ENCODE measurements at places on chromosomes 1 and 21.

DNA sequence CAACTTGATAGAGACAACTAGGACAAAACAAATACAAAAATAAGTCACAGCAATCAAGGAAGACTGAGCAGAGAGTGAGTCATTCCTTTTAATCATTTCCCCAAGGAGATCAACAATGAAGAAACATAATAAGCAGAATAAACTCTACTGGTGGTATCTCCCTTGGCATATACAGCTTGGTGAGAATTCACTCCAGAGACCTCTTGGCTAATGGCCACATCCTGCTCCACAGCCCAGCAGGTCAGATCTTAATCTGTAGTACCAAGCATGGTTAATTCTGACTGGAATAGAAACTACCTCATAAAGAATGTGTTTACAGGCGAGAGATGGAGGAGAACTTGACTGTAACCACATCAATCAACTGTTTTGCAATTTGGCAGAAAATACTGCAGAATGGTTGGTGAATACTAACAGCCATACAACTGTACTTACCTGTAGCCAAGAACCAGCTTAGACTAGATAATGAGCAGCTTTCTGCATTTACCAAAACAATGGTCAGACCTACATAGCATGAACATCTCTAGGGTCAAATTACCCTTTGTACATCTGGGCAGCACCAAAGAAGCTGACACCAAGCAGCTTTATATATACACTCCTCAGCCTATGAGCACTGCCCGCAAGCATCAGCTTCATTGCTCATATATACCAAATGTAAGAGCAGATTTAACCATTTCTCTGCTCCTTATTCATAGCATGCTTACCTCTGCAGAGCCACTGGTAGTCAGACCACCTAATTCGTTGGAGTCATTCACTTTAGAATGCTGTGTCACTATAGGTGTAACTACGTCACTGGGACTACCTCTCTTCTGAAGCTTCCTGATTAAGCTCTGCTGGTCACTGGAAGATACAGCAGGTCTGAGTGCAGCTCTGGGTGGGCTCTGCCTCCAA is 51.0 kb downstream of the KIAA0319L start:
- peak; percentile 78 for DNase-seq

DNA sequence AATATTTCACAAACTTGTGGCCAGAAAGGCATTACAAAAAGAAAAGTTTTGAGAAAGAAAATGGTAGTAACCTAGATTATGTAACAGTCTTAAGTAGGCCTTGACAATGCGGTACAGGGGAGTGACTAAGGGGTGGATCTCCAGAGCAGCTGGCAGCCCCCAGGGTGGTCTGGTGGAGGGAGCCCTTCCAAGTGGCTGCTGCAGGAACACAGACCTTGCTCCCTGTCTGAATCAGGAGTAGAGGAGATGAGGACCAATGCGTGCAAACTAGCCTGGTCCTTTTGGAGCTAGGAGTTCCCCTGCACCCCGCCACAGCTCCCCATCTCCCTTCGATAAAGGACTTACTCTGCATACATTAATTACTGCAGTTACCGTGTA is 189.0 kb downstream of the NFIA start:
- no peak for DNase-seq

DNA sequence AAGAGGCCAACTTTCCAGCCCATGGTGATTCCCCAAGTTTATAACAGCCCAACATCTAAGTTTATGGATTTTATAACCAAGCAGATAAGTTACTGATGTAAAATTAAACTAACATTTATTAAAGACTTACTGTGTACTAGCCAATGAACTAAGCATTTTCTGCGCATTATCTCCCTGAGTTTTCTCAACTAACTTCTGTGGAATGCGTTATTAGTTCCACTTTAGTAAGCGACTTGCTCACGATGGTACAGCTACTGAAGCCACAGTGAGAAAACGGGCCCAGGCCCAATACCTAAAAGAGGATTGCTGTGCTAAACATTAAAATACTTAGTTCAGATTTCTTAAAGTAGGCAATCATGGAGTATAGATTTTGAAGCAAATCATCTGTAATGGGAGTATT is 61.0 kb downstream of the ZBTB18 start:
- no peak for DNase-seq

DNA sequence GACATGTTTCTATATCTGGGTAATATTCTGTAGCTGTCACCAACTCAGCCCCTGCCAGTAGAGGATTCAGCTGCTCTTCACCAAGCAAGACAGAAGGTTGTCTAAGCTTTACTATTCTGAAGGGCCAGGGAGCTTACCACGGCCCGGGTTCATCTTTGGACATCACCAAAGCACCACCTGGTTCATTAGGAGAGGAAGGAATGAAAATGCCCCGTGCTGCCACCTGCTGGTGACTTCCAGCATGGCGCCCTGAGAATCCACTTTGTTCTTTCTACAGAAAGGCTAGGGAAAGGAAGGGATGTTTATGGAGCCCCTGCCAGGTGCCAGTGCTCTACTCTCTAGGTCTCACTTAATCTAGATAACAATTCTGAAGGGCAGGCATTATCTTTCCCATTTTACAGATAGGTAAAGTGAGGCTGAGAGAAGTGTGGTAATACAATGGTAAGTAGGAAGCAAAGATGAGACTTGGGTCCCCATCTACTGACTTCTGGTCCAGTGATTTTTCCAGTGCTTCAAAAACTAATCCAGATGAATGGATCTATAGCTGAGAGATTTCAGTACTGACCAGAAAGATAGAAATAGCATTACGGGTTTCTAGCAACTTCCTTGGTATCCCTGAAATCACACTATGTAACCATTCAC is 79.5 kb downstream of the BEND5 start:
- DNase-seq: peak; percentile 80

GRCh38 chr1:203675596-203676347 is 49.1 kb downstream of the ATP2B4 start:
- DNase-seq: no peak

All from activated effector memory CD4-positive, alpha-beta T cell treated with anti-CD3 and anti-CD28 coated beads, Interleukin-2, amount 50 U/mL, for 16 hours (primary cell).